ENCODE measurements at places on chromosomes 12 and 14.

GRCh38 chr14:99612738-99613330 lies 8.8 kb upstream of the CCDC85C start:
- no peak for DNase-seq

DNA sequence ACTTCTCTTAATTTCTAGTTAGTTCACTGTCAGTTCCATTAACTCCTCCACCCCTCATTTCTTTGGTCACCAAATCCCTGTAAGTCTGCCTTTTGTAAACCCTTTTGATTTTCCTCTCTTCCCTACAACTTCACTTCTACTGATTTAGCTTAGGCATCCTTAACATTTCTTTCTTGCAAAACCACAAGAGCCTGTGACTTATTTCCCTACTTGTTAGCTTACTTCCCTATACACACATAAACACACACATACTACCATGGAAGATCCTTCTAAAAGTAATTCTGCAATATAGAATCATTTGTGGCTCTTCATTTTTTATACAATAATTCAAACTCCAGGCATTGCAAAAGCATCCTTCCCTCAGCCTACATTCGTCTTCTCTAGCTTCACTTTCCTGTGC lies 494.3 kb upstream of the USP15 start:
- DNase-seq, result no peak

GRCh38 chr14:103122947-103123633 lies at the start of gene TNFAIP2:
TSS of gene TNFAIP2 (plus strand) at chr14:103123461. CDS start at chr14:103126458, 2,997 bp downstream.
- DNase-seq, result peak; percentile 78

GRCh38 chr12:83389237-83389996 lies 702.7 kb downstream of the TMTC2 start:
- peak; percentile 35 for DNase-seq

DNA sequence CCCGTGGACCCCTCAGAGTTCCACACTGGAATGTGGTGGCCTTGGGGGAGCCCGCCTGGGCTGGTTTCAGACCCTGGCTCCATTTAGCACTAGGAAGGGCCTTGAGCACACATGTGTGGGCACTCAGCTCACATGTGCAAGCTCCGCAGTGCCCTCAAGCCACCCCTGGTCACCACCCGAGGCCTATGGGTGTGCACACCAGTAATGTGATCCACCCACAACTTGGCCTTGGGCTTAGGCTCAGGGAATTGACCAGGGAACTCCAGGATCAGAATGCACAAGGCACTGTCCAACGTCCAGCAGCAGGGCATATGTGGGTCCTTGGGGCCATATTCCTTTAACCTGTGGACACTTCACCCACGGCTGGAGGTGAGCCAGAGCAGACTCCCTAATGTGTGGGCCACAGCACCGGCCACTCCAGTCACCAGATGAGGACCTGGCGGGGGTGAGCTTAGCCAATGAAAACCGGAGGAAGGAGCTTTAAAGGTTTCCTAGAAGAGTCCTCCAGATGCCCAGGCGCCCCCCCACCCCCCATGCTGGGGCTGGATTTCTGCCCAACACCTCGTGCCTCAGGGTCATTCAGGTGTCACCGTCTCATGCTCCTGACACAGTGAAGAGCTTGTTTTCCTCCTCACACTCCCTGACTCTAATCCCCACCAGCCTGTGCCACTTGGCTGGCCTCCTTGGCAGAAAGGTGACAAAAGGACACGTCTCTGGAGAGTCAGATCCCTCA lies 209.2 kb downstream of the ZFP36L1 start:
- DNase-seq, result peak; percentile 49

DNA sequence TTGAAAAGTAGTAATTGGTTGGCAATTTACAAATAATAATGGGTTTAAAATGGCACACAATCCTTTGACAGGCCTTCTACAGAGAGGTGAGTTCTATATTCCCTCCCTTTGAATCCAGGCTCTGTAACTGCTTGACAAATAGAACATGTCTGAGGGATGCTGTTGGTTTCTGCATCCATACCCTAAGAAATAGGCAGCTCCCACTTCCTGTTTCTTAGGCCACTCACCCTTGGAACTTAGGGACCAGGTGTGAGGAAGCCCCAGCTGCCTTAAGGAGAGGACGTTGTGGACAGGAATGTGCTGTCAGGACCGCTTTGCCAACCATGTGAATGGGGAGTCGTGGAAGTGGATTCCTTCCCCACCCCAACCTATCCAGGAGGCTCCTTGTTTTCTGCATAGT lies 59.4 kb downstream of the LMNTD1 start:
- no peak for DNase-seq

DNA sequence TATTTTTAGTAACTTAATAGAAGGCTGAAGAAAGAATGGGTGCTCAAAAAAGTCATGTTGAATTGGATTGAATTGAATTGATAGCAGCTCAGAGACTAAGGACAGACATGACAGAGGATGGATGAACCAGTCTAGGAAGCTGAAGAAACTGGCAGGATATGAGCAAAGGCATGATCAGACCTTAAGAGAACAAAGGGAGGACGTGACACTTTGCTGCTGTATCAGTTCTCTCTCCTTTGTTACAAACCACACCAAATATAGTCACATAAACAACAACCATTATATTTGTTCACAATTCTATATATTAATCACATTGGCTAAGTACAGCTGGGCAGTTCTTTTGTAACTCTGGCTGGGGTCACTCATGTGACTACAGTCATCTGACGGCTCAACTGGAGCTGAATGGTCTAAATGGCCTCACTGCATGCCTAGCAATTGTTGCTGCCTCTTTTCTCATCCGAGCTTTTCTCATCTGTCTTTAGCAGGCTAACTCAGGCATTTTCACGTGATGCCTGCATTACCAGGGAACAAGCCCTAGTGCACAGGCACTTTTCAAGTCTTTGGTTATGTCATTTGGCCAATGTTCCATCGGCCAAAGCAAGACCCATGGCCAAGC lies 355.0 kb downstream of the ETNK1 start:
- DNase-seq, result no peak

DNA sequence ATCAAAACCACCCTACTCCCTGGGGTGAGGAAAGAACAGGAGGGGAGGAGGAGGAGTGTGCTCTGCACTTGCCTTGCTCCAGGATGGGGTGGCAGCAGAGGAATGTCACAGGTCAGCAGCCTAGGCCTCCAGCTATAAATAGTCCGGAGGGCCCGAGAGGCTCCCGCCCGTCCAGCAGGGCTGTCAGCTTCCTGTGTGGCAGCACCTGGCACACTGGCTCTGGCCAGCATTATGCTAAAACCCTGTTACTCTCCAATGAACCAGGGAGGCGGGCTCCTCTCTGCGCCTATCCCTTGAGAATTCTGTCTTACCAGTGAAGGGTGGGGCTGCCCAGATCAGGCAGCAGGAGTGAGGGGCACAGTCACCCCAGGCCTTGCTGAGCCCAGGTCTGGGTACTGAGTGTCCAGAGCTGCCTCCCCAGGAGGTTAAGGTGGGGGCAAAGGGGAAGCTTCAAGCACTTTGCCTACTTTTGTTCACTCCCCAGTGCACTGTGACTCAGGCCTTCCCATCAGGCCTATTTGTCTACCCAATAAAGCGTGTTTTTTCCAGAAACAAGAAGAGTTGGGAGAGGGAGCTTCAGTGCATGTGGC lies 1.2 kb upstream of the COX14 start:
- DNase-seq, result peak; percentile 95

GRCh38 chr14:100823413-100824080 lies 2.4 kb upstream of the MEG3 start:
- no peak for DNase-seq

DNA sequence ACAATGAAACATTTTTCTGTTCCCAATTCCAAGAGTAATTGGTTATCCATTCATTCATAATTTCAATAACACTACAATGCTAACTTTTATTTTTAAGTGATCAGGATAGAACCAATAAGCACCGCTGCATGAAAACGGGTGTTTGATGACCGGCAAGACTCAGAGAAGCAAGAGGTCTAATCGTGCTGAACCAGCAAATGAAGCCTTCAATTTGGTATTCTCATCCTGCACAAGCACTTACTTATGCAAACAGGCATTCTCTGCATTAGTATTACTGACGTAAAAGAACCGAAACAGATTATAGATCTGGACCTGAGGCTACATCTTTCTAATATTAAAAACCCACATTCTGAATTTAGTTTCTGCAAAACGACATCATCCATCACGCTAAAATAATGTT lies 67.7 kb downstream of the RBM19 start:
- DNase-seq, result no peak

DNA sequence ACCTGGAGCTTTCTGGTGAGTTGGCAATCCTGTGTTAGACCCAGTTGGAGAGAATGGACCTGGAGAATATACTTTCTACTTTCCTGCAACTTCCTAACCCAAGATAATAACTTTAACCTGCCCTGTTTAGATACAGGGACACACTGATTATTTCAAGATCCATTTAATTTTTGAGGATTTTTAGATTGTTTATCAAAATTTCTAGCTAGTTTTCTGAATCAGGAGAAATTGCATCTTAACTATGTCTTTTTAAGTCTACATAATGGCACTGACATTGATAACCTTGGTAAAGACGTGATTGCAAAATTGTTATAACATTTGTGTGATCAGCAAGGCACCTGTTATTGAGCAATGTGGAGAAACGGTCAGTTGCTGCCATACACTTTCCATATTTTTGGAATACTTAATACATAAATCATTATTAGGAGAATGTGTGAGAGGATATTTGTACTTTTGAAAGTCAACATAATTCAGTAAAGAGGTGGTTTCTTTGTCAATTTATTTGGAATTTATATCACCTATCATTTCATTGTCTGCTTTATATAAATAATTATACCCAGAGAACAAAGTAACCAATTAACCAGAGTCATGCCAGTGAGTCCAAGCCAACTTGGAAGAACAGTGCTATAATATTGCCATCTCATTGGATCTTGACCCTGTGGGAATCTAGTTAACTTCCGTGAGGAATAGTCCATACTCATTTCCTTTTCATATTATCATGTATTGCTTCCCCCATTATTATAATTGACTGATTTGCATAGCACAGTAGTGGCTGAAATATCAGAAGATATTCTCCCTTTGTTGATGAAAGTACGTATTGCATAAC lies 28.4 kb downstream of the NFYB start:
- no peak for DNase-seq

DNA sequence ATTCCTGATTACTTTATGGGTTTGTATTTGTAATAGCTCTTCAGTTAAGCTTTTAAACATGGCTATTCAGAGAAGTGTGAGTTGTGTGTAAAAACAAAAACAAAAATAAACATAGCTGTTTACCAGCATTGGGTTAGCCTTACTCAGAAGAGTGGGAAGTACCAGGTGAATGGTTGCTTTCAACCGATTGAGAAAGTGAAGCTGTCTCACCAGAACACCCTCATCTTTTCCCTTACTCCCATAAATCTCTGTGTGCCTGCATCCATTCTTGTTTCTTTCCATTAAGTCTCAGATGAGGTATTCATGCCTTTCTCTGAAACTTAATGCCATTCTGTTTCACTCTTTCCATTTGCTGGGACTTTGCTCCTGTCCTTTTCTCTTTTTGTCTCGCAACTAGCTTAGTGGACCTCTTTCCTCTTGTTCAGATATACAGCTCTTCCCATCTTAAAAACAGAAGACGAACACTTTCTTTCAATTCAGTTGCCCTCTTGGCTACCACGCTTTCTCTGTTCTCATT lies 10.7 kb downstream of the BORCS5 start:
- no peak for DNase-seq

GRCh38 chr14:91177073-91178034 lies 63.5 kb downstream of the DGLUCY start:
- DNase-seq, result peak; percentile 71

DNA sequence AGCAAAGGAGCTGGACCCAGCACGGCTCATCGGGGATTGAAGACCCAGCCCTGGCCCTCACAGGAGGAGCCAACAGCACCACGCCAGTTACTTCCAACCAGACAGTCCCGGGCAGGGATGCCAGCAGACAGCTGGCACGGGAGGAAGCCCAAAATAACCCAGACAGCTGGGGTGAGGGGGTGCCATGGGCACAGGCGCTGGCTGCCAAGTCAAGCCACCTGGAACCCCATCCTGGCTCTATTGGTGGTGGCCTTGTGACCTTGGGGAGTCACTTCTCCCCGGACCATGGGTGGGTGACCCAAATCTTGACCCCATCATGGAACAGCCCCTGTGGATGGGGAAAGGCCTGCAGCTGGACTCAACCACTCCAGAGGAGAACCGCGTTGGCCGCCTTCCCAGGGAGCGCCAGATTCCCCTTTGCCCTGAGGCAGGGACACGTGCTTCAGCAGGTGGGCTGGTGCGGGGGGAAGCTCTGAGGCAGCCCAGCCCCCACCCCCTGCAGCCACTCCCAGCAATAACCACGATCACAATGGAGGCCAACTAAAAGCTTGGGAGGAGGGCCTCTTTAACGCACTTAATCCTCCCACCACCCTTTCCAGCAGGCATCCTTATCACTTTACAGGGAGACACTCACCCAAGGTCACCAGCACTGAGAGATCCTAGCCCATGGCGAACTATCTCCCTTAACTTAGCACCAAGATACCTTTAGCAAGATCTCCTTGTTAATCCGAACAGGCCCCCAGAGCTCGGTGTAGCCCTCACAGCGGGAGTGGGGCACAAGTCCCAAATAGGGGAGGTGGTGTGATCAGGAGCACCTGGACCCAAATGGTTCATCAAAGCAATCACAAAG lies 4.7 kb upstream of the RHOF start:
- DNase-seq, result peak; percentile 44

DNA sequence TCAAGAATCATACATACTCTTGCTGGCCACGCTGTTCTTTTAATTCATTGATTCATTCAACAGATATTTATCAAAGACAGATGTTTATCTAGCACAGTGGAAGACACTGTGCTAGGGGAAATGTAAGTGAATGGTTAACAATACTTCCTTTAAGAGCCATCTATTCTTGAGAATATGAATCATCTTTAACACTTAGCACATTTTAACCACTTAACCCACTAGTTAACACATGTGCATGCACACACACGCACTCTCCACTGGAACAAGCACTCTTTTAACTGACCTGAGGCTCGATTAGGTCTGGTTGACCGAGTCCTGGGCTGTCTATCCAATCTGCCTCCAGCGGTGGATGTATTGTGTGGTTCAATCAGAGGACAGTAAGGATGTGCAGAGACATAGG lies 34.6 kb downstream of the LMNTD1 start:
- peak; percentile 92 for DNase-seq

DNA sequence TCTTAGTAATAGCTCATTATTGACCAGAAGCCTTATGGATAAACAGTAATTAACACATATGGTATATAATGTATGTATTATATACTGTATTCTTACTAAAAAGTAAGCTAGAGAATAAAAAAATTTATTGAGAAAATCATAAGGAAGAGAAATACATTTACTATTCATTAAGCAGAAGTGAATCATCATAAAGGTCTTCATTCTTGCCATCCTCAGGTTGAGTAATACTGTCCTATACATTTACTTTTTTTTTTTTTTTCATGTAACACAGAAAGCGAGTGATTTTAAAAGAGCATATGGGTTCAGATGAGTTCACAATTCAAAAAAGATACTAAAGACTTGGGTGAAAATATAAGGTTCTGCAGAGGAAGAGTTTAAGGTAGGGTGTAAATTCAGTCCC lies 152.5 kb downstream of the TGFB3 start:
- DNase-seq, result no peak

DNA sequence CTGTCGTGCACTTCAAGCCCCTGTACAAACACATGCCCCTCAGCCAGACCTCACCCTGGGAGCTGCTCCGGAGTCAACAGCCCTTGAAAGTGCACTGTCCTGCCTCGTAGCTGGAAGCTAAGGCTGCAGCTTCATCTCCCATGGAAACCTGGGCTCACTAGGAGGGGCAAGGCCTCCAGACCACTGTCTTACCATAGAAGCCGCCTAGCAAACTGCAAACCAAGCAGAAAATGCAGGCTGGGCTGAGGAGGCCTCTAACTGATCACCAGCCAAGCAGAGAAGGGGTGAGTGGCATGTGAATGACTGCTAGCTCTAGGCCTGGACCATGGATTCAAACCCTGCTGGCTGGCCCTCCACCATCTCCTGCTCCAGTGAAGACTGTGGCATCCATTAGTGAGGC lies 340.2 kb downstream of the CACNA1C start:
- no peak for DNase-seq

GRCh38 chr12:66109056-66109455 lies 21.5 kb downstream of the LLPH start:
- DNase-seq, result no peak
